GM12878 (cell line): ENCODE measurements at places on chromosomes 4 and X. TPM values are rescaled to one million over a fixed set of nuclear protein-coding genes. Genes with fewer than 3 reads are reported as not detected.

DNA sequence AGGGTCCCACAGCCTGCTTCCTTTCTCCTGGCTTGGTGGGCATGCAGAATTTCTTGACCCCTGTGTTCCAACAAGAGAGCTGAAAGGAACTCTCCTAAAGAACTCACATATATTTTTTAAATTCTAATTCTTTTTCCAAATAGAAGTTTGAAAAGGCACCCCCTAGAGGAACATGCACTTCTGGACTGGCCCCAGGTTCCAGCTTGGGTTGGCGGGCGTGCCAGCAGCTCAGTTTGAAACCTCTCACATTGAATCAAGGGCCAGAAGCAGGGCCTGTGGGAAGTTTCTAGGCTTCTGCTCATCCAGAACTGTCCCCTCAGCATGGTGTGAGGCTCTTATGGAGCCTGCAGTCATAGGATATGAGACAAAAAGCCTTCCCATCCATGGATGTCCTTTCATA lies 132.6 kb downstream of the ATG4A start:
- no peaks in the 10 kb centered on the region for H3K36me3 ChIP-seq
- no peak overlapping the region for H3K27ac ChIP-seq
- H3K4me1 ChIP-seq, result no peaks in the 10 kb centered on the region
- no peaks in the 10 kb centered on the region for H3K27me3 ChIP-seq

- H3K4me3 ChIP-seq, result no peak overlapping the region
- no peaks in the 10 kb centered on the region for H3K36me3 ChIP-seq
- H3K27me3 ChIP-seq, result no peaks in the 10 kb centered on the region
- peak; percentile 19 for DNase-seq
- no peak overlapping the region for H3K27ac ChIP-seq
- peaks cover 4% of the 10 kb centered on the region; the same call in 1 of the 2 replicates for H3K4me1 ChIP-seq
Observed at GRCh38 chrX:18668071-18668835, 3.7 kb downstream of the RS1 start.

DNA sequence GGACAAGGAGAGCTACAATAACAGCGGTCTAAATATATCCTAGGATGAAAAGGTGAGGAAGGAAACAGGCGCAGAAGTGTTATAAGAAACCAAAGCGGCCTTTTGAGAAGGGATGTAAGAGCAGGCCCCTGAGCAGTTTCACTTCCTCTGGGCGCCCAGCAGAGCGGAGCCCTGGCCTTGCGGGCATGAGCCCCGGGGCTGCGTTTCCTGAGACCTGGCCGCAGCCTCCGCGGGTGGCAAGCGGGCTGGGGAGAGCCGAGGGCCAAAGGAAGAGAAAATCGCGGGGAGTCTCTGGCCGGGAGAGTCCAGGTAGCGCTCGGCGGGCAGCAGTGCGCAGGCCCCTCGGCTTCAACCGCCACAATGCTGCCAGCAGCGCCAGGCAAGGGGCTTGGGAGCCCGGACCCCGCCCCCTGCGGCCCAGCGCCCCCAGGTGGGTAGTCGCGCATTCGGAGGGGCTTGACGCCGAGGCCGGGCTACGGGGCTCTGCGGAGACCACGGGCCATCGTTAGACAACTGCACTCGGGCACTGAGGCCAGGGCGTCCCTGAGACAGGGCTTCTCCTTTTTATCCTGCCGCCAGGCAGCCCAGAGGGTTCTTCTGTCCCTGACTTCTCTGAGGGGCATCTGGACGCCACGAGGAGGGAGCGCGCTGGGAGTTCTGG lies at the start of gene BANK1:
TSS of gene BANK1 (plus strand) at position 210 of the 661 bp plus-strand sequence. CDS start at position 361, 151 bp downstream.
- H3K27ac ChIP-seq, result no peak within 1 kb of the TSS
- DNase-seq, result peak; percentile 43
- no peaks in the 10 kb centered on the region for H3K27me3 ChIP-seq

DNA sequence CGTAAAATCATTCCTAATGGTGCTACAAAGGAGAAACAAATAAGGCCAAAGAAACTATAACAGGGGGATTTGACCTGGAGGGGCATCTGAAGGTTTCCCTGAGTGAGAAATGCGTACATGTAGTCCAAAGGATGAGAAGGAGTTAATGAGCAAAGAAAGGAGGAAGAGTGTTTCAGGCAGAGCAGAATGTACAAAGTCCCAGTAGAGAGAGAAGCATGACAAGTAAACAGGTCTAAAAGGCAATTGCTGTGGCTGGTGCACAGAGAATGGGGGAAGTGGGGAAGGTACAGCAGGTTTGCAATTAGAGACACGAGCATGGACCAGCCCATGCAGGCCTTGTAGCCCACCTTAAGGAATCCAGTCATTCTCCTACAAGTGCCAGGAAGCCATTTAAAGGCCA lies 145.5 kb downstream of the TSPAN5 start:
- H3K27ac ChIP-seq, result no peak overlapping the region
- H3K4me3 ChIP-seq, result no peak overlapping the region
- no peaks in the 10 kb centered on the region for H3K4me1 ChIP-seq
- DNase-seq, result no peak

DNA sequence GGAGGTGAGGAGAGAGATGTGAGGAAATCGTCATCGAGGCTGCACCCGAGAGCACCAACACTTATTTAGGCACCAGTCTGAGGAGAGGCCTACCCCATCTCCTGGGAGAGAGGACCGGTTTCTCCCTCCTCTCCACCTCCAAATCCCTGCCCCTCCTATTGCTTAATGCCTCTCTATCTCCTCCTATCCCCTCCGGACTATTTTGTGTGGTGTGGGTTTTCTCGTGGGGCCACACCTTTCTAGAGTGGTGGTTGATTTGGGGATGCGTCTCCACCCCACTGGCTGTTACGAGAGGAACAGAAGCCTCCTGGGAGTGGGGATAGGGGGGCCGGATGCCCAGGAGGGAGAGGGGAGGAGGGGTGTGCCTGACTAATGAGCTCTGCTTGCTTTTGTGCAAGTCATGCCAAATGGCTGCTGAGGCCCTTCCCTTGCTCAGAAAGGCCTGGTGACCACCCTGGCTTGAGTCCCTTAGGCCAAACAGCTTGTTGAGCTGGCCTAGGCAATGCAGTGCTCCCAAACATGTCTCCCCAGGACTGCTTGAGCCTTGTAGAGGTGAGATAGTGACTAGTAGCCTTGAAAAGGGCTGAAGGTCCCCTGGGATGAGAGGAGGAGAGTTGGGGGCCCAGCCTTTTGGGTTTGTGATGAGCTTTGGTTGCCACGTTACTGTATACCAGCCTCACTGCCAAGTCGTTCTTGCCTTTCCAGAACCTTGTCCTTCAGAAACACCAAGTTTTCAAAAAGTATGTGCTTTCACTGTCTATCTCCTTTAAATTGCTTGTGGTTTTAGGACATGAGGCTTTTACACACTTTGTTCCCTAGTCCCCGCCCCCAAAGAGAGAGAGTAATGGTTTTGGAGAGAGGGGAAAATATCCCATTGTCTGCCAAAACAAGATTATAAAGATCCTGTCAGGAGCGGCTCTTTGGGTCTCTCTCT lies 1.2 kb downstream of the MSN start:
- H3K27me3 ChIP-seq, result no peaks in the 10 kb centered on the region
- no peaks in the 10 kb centered on the region for H3K36me3 ChIP-seq
- DNase-seq, result peak; percentile 31
- peaks cover 4% of the 10 kb centered on the region; the same call in 1 of the 2 replicates for H3K4me1 ChIP-seq

GRCh38 chrX:11664211-11665167 lies 1.2 kb downstream of the ARHGAP6 start:
- no peak overlapping the region for H3K27ac ChIP-seq
- DNase-seq, result no peak
- peak overlapping the region; percentile 26; the same call in 1 of the 2 replicates for H3K4me3 ChIP-seq
- peaks cover 1% of the 10 kb centered on the region; the same call in 1 of the 2 replicates for H3K27me3 ChIP-seq

DNA sequence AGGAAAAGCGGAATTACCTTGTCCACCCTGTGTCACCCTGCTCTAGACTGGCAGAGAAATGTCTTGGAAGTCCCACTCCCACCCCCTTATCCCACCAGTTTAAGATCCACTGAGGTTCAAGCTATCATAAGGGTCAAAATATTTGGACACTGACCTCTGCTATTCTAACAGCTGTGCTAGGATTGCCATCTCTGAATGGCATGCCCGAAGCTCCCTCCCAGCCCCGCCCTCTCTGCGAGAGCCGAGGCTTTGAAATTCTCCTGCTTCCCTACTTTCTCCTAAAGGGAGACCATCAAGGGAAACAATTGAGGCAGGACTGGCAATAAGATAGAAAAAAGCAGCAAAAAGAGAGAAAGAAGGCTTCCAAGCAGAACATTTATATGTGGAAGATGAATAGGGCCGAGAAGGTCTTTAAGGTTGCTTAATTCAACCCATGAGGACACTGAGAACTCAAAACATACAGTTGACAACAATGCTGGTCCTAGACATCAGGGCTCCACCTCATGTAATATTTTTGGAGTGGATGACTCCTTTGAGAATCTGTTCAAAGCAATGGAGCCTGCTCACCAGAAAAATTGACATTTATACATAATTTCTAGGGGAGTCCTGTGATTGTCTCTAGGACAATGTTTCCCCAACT lies 338.7 kb upstream of the F9 start:
- no peak overlapping the region for H3K4me3 ChIP-seq
- H3K27me3 ChIP-seq, result no peaks in the 10 kb centered on the region; the same call in 1 of the 2 replicates
- no peak for DNase-seq
- H3K36me3 ChIP-seq, result no peaks in the 10 kb centered on the region

DNA sequence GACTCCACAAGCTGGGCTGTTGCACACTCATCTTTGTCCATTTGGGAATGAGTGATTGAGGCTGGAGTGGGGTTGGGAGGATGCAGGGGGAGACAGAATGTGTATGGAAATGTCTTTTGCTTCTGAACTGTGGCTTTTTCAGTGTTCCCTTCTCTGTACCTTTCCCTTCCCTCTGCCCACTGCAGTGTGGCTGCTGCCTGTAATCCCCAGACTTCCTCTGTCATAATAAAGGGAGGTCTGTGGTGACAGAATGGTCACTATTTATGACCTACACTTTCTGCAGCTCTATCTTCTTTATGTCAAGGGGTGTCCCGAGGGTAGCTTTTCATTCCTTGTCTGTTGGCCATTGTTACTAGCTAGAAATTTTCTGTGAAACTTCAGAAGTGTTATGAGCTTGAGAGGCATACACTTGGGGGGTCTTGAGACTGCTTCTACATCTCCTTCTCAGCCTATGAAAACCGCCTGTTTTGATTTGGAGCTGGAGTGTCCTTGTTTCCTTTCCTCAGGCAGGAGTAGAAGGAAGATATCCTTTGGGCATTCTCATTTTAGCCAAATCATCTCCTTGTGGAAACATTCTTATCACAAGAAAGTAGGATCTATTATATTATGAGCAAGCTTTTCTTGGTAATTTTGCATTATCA lies 63.0 kb downstream of the ANK2 start:
- DNase-seq, result no peak
- no peaks in the 10 kb centered on the region for H3K4me1 ChIP-seq
- H3K36me3 ChIP-seq, result no peaks in the 10 kb centered on the region
- H3K4me3 ChIP-seq, result no peak overlapping the region
- H3K27ac ChIP-seq, result no peak overlapping the region

DNA sequence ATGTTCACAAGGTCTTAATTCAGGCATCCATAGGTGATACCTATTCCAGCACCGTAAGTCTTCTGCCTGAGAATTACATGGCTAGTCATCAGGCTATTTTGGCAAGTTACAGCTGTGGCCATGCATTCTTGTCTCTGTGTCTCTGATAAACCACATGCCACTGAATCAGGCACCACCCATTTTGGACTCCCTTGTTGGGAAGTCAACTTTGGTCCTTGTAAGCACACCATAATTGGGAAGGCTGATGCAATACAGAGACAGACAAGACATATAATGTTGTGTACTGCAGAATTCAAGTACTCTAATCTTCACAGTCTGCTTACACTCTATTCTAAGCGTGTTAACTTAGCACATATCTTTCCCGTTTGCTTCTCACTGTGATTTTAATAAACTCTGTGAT lies 483.7 kb upstream of the FTHL17 start:
- DNase-seq, result no peak

- H3K4me1 ChIP-seq, result no peaks in the 10 kb centered on the region
- no peak overlapping the region for H3K4me3 ChIP-seq
- H3K36me3 ChIP-seq, result no peaks in the 10 kb centered on the region
- no peak overlapping the region for H3K27ac ChIP-seq
Observed at GRCh38 chr4:29405116-29405515, 1315.1 kb upstream of the PCDH7 start.

- H3K36me3 ChIP-seq, result no peaks in the 10 kb centered on the region
- no peaks in the 10 kb centered on the region for H3K4me1 ChIP-seq
- no peak overlapping the region for H3K27ac ChIP-seq
- DNase-seq, result no peak
Observed at GRCh38 chrX:150940844-150941495, 42.2 kb upstream of the HMGB3 start.

GRCh38 chrX:116318672-116319071 lies 117.7 kb upstream of the SLC6A14 start:
- H3K27ac ChIP-seq, result no peak overlapping the region
- no peaks in the 10 kb centered on the region for H3K4me1 ChIP-seq
- H3K36me3 ChIP-seq, result no peaks in the 10 kb centered on the region

- no peak overlapping the region for H3K27ac ChIP-seq
- H3K4me1 ChIP-seq, result peaks cover 3% of the 10 kb centered on the region; the same call in 1 of the 2 replicates
- no peak for DNase-seq
- no peak overlapping the region for H3K4me3 ChIP-seq
- H3K36me3 ChIP-seq, result no peaks in the 10 kb centered on the region
Observed at GRCh38 chrX:134551376-134552048, 91.5 kb downstream of the HPRT1 start.

DNA sequence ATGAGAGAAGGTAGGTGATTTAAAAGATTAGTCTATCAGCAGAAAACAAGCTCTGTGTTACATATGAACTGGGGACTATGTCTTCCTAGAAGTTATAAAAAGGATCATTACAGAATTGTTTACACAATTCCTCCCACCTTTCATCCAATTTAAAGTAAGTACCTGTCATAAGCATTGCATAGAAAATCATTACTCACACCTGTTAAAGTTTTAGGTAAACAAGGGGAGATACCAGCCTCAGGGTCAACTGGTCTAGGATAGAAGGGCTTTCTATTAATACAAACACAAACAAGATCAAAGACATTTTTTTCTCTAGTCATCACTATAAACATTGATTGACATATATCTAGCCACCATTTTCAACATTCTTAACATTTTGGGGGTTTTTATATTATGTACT lies 333.9 kb downstream of the ARHGAP24 start:
- H3K27me3 ChIP-seq, result no peaks in the 10 kb centered on the region
- no peaks in the 10 kb centered on the region for H3K36me3 ChIP-seq
- DNase-seq, result no peak
- H3K4me3 ChIP-seq, result no peak overlapping the region
- no peaks in the 10 kb centered on the region for H3K4me1 ChIP-seq

DNA sequence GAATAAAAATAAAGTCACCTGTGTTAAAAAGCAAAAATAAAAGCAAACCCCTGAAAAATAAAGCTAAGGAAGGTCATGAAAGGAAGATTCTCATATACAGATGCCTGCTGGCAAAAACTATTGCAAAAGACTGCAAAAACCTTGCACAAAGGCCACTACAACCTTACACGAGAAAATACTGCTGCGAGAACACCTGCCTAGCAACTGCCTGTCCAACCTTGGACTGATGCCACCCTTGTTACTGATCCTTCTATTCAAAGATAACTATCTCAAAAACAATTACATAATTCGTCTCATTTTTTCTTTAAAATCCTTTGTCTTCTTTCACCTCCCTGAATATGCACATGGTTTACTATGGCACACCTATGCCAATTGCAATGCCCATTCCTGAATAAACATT lies 49.6 kb downstream of the SLC2A9 start:
- DNase-seq, result no peak
- peak overlapping the region; percentile 73 for H3K27ac ChIP-seq
- peaks cover 20% of the 10 kb centered on the region for H3K4me1 ChIP-seq
- no peaks in the 10 kb centered on the region for H3K36me3 ChIP-seq

- no peaks in the 10 kb centered on the region for H3K4me1 ChIP-seq
- no peak overlapping the region for H3K27ac ChIP-seq
- no peak overlapping the region for H3K4me3 ChIP-seq
- H3K36me3 ChIP-seq, result no peaks in the 10 kb centered on the region
Observed at GRCh38 chrX:9535101-9535500, 70.2 kb downstream of the TBL1X start.

The CPEB2 gene
- polyA plus RNA-seq, result 1.8 and 2.3 TPM in 2 replicates

The FAM133A gene
- not detected in 2 replicates for polyA plus RNA-seq

The KCTD8 gene
- not detected in 2 replicates for polyA plus RNA-seq

The F11 gene
- polyA plus RNA-seq, result not detected in 2 replicates

The ATRX gene
- 58.2 and 70.9 TPM in 2 replicates for polyA plus RNA-seq

The TLR10 gene
- 44.2 and 47.1 TPM in 2 replicates for polyA plus RNA-seq

The FGFBP2 gene
- not detected in 2 replicates for polyA plus RNA-seq

The BMPR1B gene
- not detected in 2 replicates for polyA plus RNA-seq

The ETNPPL gene
- not detected in 2 replicates for polyA plus RNA-seq
